ENCODE measurements at places on chromosomes 16 and 17.

DNA sequence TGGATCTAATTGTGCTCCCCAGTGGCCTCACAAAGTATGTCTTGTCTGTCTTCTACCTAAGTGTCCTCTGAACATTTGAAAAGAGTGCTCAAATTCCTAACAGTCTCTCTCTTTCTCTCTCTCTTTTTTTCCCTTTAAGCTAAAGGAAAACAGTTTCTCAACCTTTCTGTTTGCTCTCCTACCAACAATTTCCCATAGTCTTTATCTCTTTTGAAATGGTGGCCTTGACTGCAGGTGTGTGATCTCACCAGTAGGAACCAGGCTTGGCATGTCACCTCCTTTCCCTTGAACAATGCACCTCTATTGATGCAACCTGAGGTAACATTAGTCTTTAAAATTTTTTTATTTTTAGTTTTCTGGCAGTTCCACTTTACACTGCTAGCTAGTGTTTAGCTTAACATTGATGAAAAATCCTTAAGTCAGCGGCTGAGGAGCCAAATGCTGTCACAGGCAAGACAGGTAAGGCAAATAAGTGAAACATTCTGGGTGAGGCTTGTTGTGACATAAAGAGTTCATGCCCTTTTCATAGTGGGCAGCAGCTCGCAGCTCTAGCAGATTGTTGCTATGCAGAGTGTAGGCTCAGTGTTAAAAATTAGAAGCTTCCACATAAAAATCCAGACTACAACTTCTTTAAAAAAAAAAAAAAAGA, 273.4 kb downstream of the HAPSTR1 start:
- DNase-seq, result no peak

DNA sequence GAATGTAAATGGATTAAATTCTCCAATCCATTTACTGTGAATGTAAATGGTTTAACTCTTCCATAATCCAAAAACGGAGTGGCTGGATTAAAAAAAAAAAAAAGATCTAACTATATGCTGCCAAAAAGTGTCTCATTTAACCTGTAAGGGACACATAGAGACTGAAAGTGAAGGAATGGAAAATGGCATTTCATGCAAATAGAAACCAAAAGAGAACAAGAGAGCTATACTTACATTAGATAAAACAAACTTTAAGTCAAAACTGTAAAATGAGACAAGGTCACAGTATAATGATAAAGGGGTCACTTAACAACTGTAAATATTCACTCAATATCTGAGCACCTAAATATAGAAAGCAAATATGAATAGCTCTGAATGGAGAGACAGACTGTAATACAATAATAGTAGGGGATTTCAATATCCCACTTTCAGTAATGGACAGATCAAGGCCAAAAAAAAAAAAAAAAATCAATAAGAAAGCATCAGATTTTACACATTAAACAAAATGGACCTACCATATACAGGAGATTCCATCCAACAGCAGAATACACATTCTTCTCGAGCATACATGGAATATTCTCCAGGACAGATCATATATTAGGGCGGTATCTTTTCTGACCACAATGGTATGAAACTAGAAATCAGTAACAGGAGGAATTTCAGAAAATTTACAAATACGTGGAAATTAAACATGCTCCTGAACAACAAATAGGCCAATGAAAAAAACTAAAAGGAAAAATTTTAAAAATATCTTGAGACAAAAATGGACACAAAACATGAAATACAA, 36.4 kb downstream of the CDR2 start:
- no peak for DNase-seq

GRCh38 chr17:50881182-50881581, 15.0 kb upstream of the TOB1 start:
- DNase-seq, result no peak

DNA sequence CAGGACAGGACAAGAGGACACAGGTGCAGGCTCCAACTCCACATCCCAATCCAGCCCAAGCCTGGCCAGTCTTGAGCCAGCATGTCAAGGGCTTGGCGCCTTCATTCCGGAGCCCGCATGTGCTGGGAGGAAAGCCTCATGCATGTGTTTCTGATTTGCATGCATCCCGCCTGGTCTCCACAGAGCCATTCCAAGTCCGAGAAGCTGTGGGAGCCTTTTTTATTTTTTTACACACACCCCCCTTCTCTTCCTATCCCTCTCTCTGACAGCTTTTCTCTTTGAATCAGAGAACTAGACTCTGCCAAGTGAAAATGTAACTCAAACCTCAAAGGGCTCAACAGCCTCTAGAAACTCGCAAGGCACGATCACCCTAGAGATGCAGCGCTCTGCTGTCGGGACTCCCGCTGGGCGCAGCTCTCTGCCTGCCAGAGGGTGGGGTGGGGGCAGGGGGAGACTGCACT, 45.1 kb downstream of the NOG start:
- peak; percentile 14 for DNase-seq

DNA sequence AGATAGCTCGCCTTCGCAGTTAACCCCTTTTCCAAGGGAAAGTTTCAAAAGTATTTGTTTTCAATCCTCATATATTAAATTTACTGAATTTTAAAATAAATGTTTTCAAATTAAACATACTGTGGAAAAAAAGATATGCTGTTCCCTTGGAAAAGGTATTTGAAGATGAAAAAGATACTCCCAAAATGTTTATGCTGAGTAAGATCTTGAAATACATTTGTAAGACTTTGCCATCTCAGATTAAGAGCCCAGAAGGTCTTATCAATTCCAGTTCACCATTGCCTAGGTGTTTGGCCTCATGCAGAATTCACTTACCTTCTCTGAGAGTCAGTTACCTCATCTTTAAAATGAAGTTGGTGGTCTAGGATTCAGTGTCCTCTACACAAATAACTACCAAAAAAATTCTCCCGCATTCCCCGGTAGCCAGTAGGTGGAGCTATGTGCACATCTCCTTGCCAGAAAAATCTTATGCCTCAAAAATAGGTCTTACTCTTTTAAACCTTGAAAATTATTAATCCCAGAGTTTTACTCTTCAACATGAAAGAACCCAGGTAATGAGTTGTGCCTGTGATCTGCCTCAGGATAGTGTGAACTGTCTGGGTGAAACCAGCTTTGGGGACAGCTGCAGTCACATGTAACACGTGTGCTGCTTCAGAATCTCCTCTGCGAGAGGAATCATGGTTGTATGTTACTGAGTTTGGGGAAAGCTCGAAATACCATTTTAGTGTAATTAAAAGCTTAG, 178.3 kb downstream of the MRTFB start:
- DNase-seq, result peak; percentile 66

DNA sequence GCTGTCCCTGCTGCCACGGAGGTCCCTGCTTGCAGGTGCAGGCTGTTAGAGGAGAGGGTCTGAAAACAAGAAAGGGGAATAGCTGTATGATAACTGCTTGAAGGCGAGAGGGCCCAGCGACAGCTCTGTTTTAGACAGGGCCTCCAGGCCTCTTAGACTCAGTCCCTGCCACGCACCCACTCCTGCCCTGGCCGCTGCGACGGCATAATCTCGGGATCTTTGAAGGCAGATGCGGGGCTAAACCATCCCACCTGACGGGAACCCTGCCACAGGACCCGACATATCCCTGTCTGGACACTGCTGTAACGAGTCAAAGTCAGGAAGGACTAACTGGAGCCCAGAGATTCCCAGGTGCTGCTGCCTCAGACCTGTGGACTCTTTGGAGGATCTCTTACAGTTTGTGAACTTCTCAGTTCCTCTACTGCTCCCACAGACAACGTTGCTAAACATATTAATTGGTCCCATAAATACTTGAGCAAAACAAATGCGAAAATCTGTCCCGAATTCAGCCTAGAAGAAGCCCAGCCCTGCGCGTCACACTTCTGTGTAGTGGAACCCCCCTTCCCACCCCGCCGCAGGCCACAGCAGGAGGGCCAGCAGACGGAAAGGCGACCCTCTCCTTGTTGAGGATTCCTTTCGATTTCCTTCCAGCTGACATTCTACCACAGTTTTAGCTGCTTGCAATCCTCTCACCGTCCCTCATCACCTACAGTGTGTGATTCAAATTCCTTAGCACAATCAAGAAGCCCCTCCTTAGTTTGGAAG, 998 bp upstream of the TMEM11 start:
- DNase-seq, result peak; percentile 39

All from choroid plexus epithelial cell (primary cell).